ENCODE measurements at places on chromosomes 3 and 15.
A peak's percentile ranks its signal among the peaks of the same experiment; 100 is the strongest.

- DNase-seq = no peak
Observed at GRCh38 chr3:127851899-127852298, 29.6 kb upstream of the MGLL start.

- DNase-seq = no peak
Observed at GRCh38 chr3:58003093-58003492, 5.1 kb upstream of the FLNB start.

GRCh38 chr15:35062738-35063099, 22.4 kb downstream of the NANOGP8 start:
- no peak for DNase-seq

- DNase-seq = peak; percentile 29
Observed at GRCh38 chr3:14403619-14404155, 1.3 kb downstream of the SLC6A6 start.

- no peak for DNase-seq
Observed at GRCh38 chr3:168988853-168989252, 674.7 kb downstream of the MECOM start.

DNA sequence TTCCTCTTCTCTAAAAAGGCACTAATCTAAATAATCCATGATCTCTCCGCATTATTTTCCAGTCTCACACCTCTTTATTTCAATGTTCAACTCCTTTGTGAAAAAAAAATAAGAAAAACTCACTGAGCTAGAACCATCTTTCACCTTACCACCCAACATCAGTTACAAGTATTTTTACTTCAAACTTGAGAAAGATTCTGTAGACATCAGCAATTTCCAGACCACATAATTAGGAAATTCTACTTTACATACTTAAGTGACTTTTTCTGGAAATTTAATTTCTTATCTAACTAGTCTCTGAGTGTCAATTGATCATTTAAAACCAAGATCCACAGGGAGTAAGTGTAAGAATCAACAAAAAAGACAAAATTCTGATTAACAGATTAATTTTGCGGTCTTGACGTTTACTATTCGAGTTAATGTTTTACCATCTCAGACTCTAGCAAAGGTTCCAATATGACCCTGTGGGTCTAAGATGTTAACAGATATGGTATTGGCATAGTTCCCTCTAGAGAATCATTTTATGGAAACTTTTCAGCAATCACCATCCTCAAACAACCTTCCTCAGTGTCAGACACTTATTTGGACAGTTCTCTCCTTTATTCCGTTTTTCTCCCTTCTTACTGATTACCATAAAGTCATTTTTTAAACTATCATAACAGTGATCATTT, 5.1 kb downstream of the ATP13A3 start:
- no peak for DNase-seq

DNA sequence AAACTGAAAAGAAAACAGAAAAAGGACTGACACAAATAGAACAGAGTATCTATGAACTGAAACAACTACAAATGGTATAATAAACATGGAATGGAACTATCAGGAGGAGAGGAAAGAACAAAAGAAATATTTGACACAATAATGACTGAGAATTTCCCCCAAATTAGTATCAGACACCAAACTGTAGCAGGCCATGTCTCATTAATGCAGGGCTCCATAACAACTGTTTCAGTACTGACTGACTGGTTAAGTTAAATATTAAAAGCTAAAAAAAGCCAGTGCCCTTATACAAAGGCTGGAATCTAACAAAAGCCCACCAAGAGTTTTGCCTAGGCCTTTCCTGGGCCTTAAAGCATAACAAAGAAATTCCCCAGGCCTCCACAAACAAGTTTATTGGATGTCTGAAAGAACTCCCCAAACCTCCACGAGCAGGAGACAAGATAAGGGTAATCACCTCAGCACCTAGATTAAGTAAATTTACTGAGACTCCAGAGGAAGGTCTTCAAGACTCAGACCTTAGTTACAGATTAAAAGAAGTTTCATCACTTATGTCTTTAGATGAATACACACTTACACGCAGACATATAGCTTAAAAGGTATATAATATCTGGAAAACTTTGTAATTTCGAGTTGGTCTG, 45.7 kb downstream of the KPNA1 start:
- DNase-seq = no peak

DNA sequence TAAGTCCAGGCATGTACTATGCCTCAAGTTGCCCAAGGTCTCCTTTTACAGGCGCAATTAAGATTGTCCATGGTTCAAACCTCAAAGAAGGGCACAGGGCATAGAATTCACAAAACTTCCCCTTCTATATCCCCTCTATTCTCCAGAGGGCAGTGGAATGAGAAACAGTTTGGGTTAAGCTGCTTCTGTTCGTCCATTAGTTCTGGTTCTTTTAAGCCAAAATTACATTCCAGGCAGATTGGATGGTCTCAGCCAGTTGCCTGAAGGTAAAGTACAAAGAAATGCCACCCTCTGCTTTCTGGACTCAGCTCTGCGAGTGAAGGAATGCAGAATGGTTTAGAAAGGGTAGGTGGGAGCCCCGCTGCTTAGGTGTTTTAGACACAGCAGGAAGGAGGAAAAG, 200.7 kb downstream of the GREM1 start:
- DNase-seq = no peak

DNA sequence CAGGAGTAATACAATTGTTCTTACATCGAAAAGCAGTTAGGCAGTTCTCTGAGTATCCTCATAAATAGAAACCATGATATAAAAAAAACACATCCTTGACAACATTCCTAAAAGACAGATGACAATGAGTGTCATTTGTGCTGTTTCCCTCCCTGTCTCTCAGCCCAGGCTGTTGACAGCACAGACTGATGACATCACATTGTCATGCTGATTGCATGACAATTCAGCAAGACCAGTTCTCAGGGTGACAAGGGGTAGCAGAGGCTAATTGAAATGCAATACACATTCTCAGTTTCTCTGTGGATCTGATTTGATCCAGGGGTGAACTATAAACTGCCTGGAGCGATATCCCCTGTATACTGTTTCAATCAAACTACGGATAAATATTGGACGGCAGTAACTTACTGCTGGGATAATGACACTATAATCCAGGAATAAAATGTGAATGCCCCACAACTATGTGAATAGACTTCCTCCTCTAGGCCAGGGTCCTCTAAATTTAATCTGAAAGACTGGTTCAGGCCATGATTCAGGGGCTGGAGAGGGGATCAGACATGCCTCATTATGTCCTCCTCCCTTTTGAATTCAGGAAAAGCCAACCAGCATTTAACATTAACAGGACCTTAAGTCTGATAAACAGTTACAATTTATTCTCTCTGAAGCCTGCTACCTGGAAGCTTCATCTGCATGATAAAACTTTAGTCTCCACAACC, 16.7 kb upstream of the EIF1B start:
- DNase-seq = no peak

- no peak for DNase-seq
Observed at GRCh38 chr3:61809879-61810278, 248.5 kb downstream of the PTPRG start.

- peak; percentile 29 for DNase-seq
Observed at GRCh38 chr3:71066849-71067261, 516.7 kb downstream of the FOXP1 start.

GRCh38 chr3:124837065-124837464, 50.1 kb downstream of the ITGB5 start:
- DNase-seq = no peak

- peak; percentile 77 for DNase-seq
Observed at GRCh38 chr15:75107908-75108838, 84.8 kb downstream of the PPCDC start.

DNA sequence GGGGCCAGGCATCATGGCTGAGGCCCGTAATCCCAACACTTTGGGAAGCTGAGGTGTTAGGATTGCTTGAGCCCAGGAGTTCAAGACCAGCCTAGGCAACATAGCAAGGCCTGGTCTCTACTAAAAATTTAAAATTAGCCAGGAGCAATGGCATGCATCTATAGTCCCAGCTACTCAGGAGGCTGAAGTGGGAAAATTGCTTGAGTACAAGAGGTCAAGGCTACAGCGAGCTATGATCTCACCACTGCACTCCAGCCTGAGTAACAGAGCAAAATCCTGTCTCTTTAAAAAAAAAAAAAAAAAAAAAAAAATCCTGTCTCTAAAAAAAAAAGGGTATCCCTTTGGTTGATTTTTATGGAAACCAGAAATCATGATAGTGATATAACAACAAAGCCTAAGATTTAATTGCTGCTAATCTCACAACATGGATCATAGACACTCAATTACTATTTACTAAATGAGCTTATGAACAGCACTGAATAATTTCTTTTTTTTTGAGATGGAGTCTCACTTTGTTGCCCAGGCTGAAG, 12.1 kb downstream of the PCLAF start:
- DNase-seq = no peak

DNA sequence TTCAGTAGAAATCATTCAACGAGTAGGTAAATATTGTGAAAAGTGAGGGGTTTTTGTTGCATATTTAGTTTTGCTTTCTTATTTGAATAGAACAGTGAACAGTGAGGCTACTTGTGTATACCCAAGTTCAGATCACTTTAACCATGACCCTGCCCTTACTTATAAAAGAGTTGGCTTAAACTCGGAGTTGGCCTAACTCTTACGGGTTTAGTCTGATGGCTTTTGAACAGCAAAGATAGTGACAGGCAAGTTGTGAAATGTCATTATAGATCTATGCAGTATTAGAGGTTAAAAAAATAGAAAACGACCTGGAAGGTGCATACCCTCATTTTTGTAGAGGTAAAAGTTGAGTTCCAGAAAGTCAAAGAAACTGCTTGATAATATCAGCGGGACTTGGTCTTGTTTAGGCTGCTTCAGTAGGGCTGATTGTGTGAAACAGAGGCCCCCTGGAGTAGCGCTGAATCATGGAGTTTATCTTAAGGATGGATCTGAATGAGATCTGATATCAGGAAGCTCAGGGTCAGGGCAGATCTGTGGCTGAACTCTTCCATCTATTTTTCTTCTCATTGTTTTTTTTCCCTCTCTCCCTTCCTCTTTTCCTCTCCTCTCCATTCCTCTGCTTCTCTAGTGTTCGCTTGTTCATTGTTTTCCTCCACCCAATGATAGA, 359.8 kb downstream of the LPP start:
- DNase-seq = no peak

DNA sequence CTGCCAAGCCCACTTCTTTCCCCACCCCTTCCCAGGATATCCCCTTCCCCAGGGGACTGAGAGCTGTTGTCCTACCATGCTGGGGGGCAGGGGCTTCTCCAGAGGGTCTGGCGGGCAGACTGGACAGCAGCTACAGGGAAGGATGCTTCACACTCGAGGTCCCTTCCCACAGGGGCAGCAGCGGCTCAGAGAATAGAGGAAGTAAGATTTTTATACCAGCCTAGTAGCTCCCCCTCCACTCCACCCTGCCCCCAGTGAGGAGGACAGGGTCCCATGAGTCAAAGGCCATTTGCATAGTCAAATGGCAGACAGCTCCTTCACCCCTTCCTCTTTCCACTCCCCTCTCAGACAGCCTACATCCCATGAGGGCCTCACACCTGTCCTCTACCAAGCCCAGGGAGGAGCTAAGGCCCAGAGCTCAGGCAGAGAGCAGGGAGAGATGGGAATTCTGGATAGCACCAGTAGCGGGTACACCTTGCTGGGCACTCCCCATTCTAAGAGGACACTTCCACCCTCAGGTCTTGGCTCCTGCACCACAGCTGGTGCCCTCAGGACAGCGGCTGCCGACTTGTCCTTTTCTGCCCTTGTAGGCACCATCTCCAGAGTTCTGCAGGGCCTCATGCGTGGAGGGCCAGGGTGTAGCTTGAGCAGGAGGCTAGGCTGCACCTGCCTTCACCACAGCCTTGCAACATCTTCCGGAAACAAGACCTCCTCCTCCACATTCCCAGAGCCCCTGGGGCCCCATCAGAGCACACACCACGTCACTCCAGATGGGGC, at the start of gene TLR9:
Gene TLR9 (minus strand): TSS at position 194 of the 777 bp plus-strand sequence. CDS start 116 bp downstream, at position 78.
- peak; percentile 77 for DNase-seq

DNA sequence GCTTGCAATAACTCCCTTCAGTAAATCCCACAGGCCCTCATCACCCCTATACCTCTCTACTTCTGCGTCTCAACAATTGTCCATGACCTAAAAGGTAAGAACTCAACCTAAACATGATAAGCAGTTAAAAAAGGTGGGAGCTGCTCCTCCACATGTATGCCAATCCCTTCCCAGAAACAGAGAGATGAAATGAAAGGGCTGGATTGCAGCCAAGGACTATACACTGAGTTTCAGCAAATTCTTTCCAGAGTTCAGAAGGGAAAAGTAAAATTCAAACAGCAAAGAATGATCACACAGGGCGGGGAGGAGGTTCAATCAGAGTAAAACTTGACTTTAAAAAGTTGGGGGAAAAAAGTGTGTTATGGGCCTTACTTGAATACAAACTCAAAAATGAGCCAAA, 27.5 kb downstream of the PLOD2 start:
- no peak for DNase-seq

GRCh38 chr3:135565546-135565945, 400.0 kb upstream of the PPP2R3A start:
- no peak for DNase-seq

DNA sequence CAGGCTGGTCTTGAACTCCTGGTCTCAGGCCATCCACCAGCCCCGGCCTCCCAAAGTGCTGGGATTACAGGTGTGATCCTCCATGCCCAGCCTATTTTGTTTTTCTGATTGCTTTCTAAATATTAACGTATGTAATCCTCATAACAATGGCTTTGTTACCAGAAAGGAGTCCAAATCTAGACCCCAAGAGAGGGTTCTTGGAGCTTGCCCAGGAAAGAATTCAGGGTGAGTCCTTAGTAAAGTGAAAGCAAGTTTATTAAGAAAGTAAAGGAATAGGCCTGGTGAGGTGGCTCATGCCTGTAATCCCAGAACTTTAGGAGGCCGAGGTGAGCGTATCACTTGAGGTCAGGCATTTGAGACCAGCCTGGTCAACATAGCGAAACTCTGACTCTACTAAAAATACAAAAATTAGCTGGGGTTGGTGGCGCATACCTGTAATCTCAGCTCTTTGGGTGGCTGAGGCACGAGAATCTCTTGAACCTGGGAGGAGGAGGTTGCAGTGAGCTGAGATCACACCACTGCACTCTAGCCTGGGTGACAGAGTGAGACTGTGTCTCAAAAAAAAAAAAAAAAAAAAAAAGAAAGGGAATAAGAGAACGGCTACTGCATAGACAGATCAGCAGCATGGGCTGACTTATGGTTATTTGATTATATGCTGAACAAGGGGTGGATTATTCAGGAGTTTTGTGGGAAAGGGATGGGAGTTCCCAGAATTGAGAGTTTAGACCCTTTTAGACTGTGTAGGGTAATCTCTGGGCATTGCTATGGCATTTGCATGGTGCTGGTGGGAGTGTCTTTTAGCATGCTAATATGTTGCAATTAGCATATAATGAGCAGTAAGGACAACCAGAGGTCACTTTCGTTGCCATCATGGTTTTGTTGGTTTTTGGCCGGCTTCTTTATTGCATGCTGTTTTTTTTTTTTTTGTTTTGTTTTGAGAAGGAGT, 36.1 kb downstream of the TYRO3 start:
- DNase-seq = no peak

GRCh38 chr3:18660059-18660458, 234.9 kb upstream of the SATB1 start:
- DNase-seq = no peak

- DNase-seq = no peak
Observed at GRCh38 chr15:81432179-81432578, 58.2 kb upstream of the TMC3 start.

DNA sequence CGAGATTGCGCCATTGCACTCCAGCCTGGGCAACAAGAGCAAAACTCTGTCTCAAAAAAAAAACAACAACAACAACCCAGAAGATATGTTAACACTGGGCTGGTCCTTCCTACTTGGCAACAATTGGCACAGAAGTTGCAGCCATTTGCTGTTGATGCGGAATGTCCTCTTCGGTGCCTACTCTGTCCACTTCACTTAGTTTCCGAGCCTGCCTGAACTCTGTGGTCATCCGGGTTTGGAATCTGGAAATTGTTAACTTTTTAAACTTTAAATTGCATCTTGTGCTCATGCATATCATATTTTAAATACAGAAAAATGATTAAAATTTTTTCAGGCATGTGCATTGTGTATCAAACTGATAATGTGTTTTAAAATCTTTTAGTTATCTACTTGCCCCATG, 81.5 kb downstream of the FNDC3B start:
- no peak for DNase-seq

Measured in CD4-positive, alpha-beta T cell treated with Interferon gamma for 1 hour (primary cell).